ENCODE measurements at places on chromosomes 4 and X.

DNA sequence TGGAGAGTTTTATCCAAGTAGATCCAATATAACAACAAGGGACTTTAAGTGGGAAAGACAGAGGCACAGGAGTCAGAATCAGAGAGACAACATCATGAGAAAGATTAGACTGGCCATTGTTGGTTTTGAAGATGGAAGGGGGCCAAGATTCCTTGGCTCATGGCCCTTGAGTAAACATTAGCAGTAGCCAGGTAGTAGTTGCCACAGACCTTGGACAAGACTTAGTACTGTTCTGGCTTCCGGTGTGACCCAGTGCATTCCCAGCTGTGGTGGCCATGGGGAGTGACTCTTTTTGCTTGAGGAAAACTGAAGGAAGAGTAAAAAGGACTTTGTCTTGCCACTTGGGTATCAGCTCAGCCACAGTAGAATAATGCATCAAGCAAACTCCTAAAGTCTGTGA is 462.2 kb upstream of the CPXCR1 start:
- no peak for DNase-seq

DNA sequence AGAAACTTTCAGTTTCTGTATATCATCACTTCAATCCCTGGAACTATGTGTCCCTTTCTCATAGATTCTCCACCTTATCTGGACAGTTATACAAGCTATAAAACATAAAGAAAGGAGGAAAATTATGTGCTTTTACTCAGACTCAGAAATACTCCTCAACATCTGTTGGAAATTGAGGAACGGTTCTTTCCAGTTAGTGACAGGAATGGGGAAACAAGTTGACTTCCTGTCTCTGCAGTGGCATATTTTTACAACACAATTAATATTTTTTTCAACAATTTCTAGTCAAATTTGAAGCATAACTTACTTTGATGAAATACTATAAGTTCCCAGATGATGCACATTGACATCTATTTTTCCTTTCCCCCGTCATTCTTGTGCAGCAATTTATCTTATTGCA is 27.9 kb downstream of the ABHD18 start:
- no peak for DNase-seq

GRCh38 chr4:92825791-92826190 is 522.0 kb downstream of the GRID2 start:
- DNase-seq = no peak

DNA sequence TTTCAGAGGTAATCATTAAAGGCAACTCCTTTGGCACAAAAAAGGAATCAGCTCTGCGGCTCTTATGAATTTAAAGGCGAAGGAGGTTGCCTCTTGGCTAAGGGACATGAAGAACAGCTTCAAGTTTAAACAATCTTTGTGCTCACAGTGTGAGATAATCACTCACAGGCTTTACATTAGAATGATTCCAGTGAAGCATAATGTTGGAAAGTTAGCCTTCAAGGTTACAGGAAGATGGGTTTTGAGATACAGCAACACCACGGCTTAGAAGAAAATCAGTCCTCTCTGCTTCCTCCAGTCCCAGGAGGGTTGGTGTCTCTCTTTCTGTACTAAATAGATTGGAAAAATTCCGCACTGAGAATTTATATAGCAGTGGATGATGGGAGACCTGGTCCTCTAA is 11.6 kb upstream of the SCD5 start:
- DNase-seq = no peak

DNA sequence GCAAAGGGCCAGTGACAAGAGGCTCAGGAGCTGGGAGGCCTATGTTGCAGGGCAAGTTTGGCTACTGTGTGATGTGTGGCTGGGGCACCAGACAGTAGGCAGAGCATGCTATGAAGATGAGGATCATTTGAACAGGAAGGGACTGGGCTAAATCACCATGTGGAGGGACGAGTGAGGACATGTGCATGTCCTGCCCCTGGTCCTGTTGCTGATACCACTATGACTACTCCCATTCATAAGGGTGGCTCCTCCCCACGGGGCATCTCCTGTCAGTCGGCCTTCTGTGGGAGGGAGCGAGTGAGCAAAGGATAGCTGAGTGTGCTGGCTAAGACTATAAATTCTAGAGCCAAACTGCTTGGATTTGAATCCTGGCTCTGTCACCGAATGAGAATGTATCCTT is 139.2 kb downstream of the TMEM164 start:
- DNase-seq = no peak

GRCh38 chrX:29432534-29432933 is 782.8 kb upstream of the MAGEB2 start:
- DNase-seq = no peak

DNA sequence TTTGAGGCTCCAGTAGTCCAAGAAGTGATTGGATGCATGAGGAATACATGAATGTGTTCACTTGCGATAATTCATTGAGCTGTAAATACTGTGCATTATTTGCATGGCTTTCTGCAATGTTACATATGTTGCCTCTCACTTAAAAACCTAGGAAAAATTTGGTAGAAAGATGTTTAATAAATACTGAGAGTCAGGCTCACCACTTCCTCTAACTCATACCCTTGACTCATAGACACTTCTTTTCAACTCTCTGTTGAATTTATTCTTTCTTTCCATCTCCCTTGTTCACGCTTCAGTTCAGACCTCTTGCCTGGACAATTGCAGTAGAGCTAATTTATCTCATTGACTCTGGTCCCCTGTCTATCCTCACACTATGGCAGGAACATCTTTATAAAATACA is 35.8 kb upstream of the LEF1 start:
- DNase-seq = peak; percentile 1

DNA sequence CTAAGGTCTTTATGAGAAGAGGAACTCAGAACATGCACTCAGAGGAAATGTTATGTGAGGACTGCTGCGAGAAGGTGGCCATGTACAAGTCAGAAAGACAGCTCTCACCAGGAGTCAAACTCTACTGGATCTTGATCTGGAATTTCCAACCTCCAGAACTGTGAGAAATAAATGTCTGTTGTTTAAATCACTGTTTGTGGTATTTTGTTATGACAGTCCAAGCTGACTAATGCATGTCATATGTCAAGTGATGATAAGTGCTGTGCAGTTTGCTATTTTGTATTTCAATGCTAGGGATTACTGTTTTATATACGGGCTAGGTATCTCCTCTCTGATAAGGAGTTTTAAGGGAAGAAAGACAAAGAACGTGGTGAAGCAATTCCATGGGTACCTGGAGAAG is 162.3 kb downstream of the CPEB2 start:
- peak; percentile 74 for DNase-seq

- DNase-seq = no peak
These were observed 28.7 kb downstream of the PAPSS1 start for GRCh38 chr4:107691378-107691777.

GRCh38 chrX:123217077-123217476 is 33.0 kb downstream of the GRIA3 start:
- peak; percentile 8 for DNase-seq

DNA sequence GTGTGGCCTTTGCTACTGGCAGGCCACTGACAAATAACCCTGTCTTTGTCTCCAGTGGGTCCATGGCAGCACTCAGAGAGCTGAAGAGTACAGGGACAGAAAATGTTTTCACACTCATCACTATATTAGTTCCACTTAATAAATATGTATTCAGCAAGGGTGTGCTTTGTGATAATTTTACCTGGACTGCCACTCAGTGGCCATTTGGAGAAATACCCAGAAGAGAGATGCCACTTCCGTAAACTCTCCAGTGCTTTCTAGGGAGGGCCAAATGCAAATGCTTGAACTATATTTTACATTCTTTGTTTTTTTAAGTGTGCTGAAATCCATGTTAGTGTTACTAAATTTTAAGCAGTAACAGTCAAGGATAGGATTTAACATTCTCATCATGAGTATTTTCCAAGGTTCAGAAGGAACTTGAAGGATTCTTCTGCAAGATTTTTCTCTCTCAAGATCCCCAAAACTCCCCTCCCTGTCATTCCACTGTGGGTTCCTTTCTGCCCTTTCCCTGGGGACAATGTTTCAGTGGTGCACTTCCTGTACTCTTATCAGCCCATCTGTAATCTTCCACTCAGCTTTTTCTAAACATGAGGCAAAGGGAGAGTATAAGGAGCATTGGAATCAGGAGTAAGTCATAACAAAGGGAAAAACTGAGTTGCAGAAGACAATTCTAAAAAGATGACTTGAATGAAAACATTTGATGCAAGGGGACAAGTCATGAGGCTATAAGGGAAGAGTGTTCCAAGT is 46.0 kb downstream of the TFDP3 start:
- DNase-seq = peak; percentile 34

- peak; percentile 83 for DNase-seq
These were observed 98.2 kb upstream of the PGRMC2 start for GRCh38 chr4:128385683-128386304.

DNA sequence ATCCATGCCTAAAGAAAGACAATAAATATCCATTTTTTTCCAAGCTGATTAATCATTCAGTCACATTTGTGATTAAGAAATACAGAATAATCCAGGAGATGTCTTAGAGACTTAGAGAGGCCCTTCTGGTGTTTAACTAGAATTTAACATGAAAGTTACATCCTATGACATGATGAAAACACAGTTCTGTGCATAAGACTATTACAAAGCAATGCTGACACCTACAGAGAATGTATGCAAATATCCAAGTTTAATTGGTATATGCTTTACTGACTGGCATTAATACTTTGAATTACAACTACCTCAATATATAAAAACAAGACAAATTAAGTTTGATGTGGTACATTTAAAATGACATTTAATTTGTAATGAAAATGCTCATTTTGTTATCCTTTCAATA is 17.8 kb upstream of the TLL1 start:
- DNase-seq = no peak

DNA sequence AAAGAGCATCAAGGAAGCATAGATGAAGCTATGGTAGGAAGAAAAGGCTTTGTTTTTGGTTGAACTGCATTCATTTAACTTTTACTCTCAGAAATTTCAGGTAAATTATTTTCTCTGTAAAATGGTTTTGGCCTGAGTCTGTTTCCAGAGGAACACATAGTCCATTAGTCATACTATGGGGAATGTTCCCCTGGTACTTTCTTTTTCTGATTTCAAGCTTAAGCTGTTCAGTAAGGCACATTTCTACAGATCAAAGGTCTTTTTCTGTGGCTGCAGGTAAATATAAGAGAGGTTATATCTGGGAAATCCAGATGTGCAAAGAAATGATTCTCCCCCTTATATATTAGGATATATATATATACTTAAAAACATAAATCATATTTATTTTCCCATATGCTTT is 1744.4 kb upstream of the ADGRL3 start:
- DNase-seq = peak; percentile 0

GRCh38 chrX:17328837-17329236 is 46.2 kb upstream of the NHS start:
- no peak for DNase-seq

DNA sequence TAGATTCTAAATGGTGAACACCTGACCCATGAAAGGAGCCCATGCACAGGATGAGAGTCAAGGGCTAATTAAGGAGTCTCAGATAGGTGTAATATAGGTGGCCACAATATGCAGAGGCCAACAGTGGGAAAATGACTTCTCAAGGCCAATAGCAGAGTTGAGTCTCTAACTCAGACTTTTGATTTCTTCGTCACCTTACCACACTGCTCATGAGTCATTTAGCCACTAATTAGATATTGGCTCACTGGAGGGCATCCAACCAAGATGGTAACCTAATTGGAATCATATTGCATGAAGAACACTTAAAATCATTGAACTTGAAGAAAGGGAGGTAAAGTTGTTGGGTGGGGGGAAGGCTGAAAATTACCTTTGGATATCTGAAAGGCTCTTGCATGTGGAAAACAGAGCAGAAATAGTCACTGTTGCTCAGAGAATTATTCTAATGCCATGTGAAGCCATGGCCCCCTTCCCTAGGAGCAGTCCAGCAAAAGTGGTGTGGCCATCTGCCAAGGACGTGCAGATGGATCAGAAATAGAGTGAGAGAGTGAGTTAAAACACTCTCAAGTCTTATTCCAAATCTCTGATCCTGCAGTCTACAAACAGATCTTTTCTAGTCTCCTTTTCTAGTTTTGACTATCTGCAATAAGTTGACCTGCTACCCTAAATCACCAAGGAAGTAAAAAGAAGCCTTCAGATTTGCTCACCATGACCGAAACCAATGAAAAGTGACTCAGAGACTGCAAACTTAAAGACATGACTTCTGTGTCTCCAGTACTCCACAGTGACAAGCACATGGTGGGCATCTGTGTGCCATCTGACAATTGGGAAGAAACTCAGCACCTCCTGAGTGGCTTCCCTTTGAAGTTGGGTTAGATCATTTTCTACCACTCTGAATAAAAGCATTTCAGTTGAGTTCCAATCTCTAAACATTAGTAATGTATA is 93.9 kb upstream of the C1QTNF7 start:
- DNase-seq = no peak

DNA sequence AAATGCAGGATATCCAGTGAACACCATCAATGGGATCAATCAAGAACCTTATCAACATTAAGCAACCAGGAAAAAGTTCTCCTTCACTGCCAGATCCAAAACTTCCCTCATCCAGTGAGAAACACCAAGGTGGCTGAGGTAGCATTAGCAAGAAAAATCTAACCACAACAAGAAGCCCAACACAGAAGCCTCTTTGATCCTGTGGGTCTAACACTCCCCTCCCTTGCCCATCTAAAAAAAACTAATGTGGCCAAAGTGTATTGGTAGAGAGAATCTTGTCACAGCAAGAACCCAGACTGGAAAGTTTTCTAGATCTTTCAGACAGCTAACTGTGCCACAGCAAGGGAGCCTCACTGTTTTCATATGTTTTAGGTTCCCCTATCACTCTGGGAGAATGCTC is 558.0 kb downstream of the STPG2 start:
- no peak for DNase-seq

GRCh38 chr4:36740796-36741310 is 459.4 kb downstream of the DTHD1 start:
- no peak for DNase-seq

- no peak for DNase-seq
These were observed 49.7 kb downstream of the ATP8A1 start for GRCh38 chr4:42607011-42607726.

- DNase-seq = no peak
These were observed 65.2 kb downstream of the PSAPL1 start for GRCh38 chr4:7369511-7369910.

DNA sequence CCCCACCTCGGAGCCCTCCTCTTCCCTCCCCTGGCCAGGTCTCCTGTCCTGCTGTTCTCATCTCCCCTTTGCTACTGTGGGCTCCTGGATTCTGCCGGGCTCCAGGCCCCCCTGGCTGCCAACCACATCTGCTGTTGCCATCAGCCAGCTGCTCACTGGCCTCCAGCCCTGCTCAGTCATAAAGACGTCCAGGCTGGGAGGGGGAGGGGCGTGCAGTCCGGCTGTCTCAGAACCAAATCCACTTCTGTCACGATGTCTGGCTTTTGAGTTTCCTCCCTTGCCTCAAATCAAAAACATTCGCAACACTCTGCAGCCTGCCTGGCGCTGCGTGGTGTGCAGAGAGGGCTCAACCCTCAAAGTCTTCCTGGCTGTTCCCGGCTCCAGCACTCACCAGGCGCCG is 7.1 kb downstream of the RASL11B start:
- peak; percentile 31 for DNase-seq

DNA sequence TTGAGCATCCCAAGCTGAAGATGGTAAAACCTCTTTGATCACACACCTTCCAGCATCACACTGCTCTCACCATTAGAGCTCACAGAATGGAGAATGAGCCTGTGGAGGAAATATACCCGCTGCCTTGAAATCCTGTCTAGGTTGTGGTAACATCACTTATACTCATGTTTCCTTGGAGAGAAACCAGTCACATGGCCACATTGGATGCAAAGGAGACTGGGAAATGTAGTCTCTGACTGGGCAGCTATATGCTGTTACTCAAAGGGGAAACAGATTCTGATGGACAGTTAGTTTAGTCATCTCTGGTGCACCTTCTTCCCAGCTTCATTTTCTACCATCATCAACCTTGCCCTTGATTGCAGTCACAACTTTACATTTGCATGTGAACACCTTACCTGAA is 286.3 kb downstream of the ANKRD50 start:
- DNase-seq = no peak

- DNase-seq = peak; percentile 26
These were observed 31.2 kb upstream of the MCF2 start for GRCh38 chrX:139739138-139739537.

Measured in iris pigment epithelial cell (primary cell).